Esophagus muscularis mucosa (tissue), 4 donors: ENCODE measurements at places on chromosomes 3 and 15.

GRCh38 chr3:172839679-172840078 is 89.2 kb downstream of the ECT2 start:
- no peak for DNase-seq

GRCh38 chr3:151503074-151503473 is 42.2 kb upstream of the IGSF10 start:
- DNase-seq = no peak

DNA sequence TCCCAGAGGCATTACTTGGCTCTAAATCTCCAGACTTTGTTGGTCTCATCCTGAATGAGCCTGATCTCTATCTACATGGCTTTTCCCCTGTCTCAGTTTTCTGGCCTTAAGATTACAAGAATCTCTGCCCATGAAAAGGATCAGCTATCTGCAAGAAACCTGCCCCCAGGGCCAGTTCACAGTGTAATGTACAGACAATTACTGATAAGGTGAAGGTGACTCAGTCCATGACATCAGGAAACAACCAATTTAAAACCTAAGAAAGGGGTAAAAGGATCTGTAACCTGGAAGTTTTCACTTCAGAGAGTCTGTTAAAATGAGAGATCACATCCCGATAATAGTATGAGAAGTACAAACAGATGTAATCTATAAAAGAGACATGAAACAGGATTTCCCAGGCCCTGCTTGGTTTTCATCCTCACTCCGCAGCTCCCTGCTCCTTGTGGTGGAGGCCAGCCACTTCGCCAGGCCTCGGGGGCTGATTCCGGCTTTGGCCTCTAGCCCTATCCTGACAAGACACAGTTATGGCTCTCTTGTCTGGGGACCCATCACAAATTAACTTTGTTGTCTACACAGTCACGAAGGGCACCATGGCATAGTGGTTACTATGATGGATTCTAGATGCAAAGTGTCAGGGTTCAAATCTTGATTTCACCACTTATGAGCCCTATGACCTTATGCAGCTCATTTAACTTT is 136.9 kb downstream of the THSD4 start:
- no peak for DNase-seq

- DNase-seq = no peak
Measured at GRCh38 chr3:70516076-70516475, 203.6 kb upstream of the MDFIC2 start.

DNA sequence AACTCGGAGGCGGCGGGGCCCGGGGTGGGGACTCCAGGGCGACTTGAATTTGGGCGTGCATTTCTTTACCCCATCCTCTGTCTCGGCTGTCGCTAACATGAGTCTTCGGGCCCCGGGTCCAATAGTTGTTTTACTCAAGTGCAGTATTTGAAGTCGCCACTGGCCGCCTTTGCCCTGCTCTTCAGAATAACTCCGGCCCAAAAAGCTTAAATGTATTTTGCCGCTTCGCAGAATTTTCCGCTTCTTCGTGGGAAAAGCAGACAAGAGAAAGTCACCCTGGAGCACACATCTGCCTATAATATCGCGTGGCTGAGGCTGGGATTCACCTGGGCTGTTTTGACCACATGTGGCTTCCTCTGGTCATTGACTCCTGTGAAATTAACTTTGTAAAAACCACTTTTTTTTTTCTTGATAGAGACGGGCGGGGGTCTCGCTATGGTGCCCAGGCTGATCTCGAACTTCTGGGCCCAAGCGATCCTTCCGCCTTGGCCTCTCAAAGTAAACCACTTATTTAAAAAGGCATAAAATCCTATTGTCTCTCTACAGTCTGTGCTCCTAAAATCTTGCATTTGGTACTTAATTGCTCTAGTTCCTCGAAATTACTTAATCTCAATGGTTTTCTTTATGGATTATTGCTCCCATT is 676 bp downstream of the CNOT10 start:
- no peak for DNase-seq

DNA sequence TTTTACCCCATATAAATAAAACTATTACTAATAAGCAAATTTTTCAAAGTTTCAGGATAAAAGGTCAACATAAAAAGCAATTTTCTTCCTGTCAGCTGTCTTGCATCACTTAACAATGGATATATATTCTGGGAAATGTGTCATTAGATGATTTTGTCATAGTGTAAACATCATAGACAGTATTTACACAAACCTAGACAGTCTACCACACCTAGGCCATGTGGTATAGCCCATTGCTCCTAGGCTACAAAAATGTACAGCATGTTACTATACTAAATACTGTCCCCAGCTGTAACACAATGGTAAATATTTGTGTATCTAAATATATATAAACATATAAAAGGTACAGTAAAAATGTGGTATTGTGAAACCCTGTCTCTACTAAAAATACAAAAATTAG is 156.7 kb downstream of the ANO10 start:
- DNase-seq = no peak

- DNase-seq = no peak
Measured at GRCh38 chr3:123872621-123873020, 11.5 kb downstream of the MYLK start.

DNA sequence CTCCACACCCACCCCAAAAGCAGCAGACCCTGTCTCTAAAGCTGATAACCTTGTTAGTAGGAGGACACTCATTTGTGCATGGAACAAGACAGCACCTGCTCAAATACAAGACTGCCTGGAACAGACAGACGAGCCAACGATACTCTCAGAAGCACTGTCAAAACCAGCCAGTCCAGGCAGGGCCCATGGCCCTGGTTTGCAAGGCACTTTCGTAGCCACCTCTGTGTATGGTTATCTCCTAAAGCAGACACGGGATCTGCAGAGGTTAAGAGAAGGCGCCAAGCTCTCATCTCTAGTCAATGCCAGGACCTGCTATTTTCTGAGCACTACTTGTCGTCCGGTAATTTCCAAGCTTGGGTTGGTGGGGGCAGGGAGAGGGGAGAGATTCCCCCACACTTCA is 10.5 kb downstream of the NTRK3 start:
- no peak for DNase-seq

DNA sequence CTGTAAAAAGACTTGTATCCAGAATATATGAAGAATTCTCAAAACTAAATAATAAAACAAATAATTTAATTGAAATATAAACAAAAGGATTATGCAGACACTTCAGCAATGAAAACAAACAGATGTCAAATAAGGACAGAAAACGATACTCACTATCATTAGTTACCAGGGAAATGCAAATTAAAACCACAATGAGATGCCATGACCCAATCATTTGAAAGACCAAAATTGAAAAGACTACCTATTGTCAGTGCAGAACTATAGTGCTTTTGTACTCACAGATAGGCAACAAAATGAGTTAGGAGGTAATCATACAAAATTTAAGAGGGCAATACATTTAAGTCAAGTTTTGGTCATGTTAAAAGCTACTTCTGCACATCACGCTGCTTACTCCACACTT is 31.6 kb upstream of the OR5K4 start:
- DNase-seq = no peak
